ENCODE measurements at places on chromosomes 1 and 21.

GRCh38 chr1:11761988-11762406 is at the start of gene C1orf167:
Gene C1orf167, plus strand, starts transcription at chr1:11762193. Its CDS starts 2,208 bp downstream, at chr1:11764401.
- H3K36me3 ChIP-seq = no peaks in the 10 kb centered on the region
- no peak for DNase-seq
- H3K27me3 ChIP-seq = peaks cover 5% of the 10 kb centered on the region
- H3K4me1 ChIP-seq = no peaks in the 10 kb centered on the region
- H3K27ac ChIP-seq = no peak within 1 kb of the TSS

DNA sequence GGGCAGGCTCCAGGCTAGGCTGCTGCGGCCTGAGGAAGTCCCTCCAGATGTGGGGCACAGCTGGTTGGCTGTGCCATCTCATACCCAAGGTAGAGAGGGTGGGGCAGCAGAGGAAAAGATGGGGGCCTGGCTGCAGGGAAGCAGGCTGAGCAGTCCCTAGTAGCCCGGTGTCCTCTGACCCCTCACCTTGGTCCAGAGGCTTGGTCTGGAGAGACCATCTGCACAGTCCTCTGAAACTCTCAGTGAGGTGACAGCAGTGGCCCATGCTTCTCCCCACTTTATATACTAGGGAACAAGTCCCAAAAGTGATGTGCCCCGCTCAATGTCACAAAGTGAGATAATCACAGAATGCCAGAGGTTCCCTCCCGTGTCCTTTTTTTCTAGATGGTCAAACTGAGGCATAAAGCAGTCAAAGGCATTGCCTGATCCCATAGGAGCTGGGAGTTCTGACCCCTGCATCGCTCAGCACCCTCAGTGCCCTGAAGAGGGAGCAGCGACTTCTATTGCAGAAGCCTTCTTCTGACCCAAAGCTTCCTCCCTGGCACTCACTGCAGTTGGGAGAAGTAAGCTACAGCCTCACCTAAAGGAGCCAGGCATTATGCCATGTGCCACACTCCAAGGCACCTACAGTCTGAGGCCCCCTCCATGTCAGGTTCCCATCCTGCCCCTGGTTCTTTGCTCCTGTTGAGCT is 45.5 kb downstream of the TRABD2B start:
- no peak overlapping the region for H3K27ac ChIP-seq
- no peaks in the 10 kb centered on the region for H3K4me1 ChIP-seq
- H3K36me3 ChIP-seq = no peaks in the 10 kb centered on the region
- H3K4me3 ChIP-seq = no peak overlapping the region

- H3K4me3 ChIP-seq = no peak overlapping the region
- no peak for DNase-seq
- H3K4me1 ChIP-seq = peaks cover 9% of the 10 kb centered on the region
- no peaks in the 10 kb centered on the region for H3K27me3 ChIP-seq
These were observed 3.9 kb downstream of the POFUT2 start for GRCh38 chr21:45283611-45284455.

DNA sequence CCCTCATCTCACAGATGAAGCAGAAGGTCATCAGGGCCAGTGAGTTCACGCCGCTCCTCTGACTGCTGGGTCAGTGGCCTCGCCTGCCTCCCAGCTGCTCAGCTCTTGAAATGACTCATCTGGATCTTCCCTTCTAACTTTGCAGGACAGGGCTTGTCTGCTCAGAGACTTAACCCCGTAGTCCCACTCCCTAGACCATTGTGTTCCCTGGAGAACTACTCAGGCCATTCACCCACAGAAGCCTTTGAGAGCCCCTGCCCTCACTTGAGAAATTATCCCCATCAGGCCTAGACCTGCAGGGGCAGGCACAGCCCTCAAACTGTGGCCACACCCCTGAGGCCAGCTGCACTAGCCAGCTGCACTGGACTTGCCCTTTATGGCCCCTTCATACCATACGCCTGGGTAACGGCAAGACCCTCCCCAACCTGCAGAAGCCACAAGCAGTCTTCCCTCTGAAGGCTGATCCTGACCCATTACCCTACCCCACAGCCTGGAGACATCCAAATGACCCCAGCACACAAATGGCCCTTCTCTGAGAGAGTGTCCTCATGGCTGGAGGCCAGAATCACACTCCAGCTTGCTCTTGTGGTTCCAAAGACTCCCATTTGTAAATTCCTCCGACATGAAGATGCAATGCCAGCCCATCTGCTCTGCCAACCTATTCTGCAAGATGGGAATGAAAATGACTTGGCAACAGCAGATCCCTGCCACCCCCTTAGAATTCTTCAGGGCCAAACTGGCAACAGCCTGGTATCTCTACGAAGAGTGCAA is 33.2 kb downstream of the RCSD1 start:
- H3K27me3 ChIP-seq = no peaks in the 10 kb centered on the region
- DNase-seq = peak; percentile 83
- H3K27ac ChIP-seq = 0 out of 2 replicates have a peak overlapping the region, but pooled peaks have one; percentile 8
- no peak overlapping the region for H3K4me3 ChIP-seq
- no peaks in the 10 kb centered on the region for H3K36me3 ChIP-seq

DNA sequence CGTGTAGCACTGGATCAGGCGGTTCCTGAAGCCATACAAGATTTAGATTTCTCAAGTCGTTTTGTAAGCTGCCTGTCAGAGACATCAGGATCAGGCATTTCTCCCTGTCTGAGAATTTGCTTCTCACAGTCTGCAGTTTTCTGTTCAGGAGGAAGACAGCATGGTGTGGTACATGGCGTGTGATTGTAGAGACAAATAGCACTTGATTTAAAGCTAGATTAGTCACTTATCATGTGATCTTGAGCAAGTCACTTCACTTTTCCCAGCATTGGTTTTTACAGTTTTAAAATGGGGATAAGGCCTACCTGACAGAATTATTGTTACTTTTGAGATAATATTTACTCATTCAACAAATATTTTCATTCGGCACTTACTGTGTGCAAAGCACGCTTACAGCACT is 63.3 kb downstream of the AK4 start:
- no peaks in the 10 kb centered on the region for H3K36me3 ChIP-seq
- DNase-seq = no peak
- H3K4me1 ChIP-seq = no peaks in the 10 kb centered on the region
- no peak overlapping the region for H3K4me3 ChIP-seq
- no peaks in the 10 kb centered on the region for H3K27me3 ChIP-seq

All from GM23248 (cell line).